ENCODE measurements at places on chromosomes 11 and 22.
A peak's percentile ranks its signal among the peaks of the same experiment; 100 is the strongest.

GRCh38 chr22:23401910-23402274 lies 178.2 kb downstream of the IGLL1 start:
- DNase-seq, result no peak

DNA sequence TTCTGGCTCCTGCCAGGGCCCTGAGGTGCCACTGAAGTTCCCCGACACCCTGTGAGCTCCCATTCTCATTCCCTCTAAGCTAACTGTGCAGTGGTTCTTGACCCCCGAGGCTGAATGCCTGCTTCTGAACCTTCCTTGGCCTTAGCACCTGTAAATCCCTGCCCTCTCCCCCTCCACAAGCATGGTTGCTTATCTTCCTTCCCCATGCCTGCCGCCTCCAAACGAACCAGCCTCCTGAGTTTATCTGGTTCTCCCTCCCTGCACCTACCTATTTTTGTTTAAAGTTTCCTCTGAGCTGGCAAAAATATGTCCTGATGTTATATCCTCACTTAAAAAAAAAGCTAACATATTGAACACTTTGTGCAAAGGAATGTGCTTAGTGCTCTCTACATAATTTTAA lies 33.9 kb downstream of the PPFIBP2 start:
- no peak for DNase-seq

DNA sequence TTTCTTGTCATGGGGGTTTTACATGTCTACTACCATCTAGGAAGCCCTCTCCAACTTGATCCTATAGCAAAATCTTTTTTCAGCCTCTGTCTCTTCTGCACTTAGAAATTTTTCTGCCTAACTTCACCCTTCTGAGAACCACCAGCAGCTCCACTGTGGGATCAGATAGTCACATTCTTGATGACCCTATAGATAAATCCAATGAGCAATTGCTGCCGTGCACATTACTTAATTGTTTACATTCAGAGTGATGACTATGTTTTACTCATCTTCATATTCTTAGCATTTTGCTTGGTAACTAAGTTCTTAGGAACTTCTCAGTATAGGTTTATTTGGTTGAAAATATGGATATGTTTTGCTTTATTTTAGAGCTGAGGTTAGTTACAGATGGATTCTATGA lies 12.4 kb upstream of the ETS1 start:
- no peak for DNase-seq

DNA sequence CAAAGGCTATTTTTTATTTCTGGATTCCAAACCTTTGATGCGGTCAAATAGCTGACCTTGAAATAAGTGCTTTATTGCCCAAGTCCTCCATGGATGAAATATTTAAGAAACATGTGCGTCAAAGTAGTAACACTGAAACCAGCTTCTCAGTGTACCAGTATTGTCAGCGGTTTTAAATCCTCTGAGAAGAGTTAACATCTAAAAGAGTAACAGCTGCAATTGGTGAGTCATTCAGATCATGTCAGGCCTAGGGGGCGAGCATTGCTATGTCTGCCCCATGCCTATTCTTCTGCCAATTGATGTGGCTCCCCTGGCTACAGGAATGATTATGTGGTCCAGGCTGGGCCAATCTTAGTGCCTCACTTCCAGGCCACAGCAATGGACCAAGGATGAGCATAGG lies 263.3 kb upstream of the SORL1-AS1 start:
- peak; percentile 9 for DNase-seq

DNA sequence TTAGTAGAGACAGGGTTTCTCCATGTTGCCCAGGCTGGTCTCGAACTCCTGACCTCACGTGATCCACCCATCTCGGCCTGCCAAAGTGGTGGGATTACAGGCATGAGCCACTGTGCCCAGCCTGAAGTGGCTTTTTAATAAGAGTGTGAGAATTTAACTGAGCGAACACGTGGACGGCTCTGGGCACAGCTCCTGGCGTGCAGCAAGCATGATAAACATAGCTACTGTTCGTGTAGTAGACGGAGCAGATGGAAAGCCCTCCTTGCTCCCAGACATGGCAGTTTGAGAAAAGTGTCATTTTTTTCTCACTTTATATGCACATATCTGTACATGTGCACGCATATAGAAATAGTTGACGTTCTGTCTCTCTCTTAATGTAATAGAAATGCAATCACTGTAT lies 7.0 kb downstream of the EMID1 start:
- DNase-seq, result no peak

All from astrocyte of the cerebellum (primary cell).